ENCODE measurements at places on chromosomes 11 and 22.

GRCh38 chr11:121105481-121106195 lies 4.6 kb downstream of the TECTA start:
- DNase-seq: no peak

DNA sequence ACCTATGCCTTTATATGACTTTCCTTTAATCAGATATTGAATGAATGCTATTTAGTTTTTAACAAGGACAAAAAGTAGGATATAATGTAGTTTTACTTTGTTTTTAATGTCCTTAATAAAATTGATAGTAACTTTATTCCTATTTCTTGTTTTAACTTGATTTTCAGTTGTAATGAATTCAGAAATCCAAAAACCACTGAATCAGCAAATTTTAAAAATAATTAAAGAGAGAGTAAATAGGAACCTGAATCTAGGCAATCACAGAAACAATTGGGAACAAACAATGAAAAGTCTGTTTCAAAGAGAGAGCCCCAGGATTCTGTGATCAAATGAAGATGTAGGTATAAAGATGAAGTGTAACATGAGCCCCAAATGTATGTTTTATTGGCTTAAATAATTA lies 556.0 kb downstream of the LUZP2 start:
- DNase-seq: no peak

- DNase-seq: no peak
These were observed 200.9 kb downstream of the KIF18A start for GRCh38 chr11:27907091-27907490.

DNA sequence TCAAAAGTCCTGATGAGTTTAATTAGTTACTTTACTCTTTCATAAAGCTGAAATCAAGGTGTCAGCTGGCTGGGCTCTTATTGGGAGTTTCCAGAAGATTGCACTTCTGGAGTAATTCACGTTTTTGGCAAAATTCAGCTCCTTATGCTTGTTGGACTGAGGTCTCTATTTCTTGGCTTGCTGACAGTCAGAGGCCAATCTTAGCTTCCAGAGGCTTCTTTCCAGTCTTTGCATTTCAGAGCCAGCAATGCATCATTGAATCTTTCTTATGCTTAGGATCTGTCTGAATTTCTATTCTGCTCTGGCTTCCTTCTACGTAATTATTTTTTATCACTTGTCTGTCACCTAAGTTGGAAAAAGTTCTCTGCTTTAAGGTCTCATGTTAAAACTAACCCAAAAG lies 91.4 kb upstream of the SYN3 start:
- DNase-seq: no peak

DNA sequence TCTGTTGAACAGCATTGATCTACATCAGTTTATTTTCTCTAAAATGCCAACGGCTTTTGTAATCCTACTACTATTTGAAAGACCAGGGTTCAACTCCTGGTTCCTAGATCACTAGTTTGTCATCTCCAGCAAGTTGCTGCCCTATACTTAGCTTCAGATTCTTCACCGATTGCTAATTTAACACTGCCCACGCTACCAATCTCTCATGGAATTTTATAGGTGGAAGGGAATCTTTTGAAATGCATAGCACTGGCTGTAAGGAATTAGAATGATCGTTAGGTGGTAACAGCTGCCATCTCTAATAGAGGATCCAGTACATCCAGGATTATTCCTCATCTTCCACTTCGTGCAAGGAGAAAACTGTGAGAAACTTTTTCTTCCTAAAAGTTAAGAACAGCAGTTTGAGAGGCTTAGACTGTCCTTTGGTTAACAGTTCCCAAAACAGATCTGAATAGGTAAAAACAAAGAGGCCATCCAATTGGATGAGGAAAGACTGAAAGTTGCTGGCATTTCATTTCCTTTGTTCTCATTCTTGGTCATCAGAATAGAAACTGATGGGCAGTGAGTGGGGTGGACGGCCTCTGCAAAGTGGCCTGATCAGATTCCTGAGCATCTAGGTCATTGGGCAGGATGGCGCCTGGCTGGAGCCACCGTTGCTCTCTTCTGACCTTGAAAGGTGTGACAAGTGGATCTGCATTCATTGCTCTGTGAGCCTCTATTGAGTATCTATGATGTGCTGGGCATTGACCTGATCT lies 236.3 kb upstream of the SORL1-AS1 start:
- no peak for DNase-seq

DNA sequence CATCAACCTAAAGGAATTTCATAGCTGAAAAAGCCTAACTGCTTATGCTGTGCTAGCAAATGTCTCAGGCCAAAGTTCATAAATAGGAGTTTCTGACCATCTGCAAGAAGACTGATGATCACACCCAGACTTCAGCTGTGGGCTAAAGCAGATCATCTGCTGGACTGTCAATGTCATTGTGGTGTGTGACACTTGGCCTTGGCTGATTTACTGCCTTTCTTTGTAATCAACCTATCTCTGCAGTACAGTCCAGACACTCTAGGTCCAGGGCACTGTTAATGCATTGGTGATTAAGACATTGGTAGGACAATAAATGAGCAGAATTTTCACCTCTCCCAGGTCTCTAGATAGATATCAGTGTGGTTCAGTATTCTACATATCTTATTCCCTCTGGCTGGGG lies 40.3 kb upstream of the SMCO4 start:
- no peak for DNase-seq

DNA sequence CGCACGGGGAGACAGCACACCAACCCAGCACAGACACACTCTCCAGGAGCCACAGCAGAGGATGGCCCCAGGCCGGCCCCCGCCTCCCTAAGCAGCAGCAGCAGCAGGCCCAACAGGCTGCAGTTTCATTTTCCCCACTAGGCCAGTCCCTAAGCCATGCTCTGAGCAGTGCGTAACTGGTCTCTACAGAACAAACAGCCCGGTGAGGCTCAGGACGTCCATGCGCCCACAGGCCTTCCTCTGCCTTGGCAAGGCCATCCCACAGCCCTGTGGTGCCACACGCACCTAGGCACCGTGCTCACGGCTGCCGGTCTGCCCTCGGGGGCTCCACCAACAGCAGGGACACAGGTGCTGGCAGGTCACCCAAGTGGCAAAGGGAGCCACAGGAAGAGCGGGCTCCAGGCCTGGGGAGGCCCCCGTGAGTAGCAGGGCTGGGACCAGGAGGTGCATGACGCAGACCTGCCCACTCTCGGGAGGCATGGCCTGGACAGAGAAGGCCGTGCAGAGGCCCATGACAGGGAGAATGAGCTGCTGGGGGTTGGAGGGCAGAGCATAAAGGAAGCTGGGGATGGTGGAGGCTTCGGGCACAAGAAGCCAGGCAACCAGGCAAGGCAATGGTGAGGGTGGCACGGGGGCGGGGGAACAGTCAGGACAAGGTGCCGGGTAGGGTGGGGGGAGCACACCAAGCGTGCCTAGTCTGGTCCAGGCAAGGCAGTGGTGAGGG lies 1.4 kb upstream of the MOB2 start:
- DNase-seq: no peak

DNA sequence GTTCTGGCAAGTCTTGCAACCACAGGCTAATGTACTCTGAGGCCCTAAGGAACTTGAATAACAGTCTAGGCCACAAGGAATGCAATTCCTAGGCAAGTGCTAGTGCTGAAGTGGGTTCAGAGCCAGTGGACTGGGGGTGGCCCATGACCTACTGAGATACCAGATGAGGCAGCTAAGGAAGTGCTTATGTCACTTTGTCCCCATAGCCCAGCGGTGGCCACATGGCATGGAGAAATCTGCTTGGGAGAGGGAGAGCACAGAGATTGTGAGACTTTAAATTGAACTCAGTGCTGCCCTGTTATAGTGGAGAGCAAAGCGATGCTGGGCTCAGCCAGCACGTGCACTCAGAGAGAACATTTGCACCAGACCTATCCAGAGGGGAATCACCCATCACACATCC lies 629.5 kb downstream of the JRKL start:
- DNase-seq: no peak

DNA sequence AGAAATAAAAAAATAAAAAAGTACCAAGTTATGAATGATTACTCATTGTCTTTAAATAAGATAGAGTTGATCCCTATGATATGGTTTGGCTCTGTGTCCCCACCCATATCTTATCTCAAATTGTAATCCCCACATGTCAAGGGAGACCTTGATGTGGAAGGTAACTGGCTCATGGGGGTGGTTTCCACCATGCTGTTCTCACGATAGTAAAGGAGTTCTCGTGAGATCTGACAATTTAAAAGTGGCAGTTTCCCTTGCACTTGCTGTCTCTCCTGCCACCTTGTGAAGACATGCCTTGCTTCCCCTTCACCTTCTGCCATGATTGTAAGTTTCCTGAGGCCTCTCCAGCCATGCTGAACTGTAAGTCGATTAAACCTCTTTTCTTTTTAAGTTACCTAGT lies 18.8 kb downstream of the QSER1 start:
- no peak for DNase-seq

DNA sequence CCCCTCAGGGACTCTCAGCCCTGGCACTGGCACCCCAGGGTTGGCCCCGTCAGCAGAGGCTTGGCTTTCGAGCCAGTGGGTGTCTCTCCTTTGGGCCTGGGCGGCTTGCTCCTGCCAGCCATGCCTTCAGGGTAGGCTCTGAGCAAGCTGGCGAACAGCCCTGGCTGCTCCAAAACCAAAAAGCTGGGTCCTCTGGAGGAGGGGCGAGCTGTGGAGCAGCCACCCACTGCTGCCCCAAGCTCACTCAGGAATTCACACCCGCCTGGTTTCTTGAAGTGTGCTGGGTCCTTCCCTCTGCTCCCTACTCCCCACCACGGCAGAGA lies 6.2 kb downstream of the YDJC start:
- no peak for DNase-seq

DNA sequence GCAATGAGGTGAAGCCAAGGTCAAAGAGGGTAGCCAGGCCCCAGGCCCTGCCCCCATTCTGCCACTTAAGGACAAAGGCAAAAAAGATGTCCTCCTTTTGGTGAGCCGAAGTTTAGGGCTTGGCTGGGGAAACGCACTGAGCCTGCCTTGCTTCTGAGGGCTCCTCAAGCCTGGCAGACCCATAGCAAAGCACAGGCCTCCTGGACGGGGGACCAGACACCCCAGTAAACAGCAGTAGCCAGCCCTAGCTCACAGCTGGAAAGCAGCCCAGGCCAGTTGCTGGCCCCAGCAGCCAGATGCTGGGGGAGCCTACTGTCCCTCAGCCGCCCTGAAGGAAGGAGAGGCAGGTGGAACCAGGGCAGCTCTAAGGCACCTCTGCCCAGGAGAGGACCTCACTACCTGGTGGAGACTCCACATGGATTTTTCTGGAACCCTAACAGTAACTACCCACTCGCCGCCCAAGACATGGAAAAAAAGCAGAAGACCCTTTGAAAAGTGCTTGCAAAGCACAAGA lies 3.8 kb upstream of the PYGM start:
- DNase-seq: no peak

DNA sequence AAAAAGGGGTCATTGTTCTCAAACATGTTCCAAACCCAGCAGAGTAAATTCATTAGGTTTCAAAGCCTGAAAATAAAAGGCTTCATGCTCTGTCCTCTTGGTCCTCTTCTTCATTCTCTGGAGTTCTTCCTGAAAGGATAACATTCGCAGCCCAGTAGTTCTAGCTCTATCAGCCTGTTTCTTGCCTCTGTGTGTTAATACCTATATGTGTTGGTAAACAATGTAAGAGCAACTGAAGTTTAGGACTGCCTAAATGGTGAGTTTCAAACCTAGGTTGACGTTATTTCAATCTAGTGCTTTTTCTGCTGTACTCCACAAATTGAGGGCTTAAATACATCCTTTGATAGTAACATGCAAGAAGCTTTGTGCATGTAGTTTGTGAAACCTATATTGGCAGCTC lies 9.4 kb downstream of the AASDHPPT start:
- no peak for DNase-seq

- DNase-seq: no peak
These were observed 476.1 kb downstream of the SOX6 start for GRCh38 chr11:15880291-15880690.

GRCh38 chr11:78800756-78801155 lies 226.1 kb upstream of the NARS2 start:
- no peak for DNase-seq

DNA sequence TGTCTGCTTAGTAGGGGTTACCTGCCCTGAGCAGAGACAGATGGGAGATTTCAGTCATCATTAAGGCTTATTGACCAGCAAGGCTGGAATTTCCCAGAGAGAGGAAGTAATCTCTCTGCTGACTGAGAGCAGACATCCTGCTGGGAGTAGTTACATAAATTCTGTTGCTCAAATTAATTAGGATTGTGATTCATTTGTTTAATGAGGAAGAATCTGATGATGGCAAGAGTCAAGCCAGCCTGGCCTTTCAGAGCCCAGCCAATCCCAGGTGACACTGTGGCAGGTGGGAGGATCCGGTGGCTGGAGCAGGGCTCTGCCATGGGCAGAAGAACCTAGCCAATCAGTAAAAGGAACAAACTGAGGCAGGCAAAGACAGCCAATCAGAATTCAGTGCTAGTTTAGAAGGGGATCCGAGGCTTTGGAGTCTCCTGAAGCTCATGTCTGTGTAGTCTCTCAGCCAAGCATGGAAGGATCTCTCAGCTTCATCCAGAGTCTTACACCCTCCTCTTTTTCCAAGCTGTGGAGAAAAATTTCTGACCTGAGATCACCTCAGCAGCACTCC lies 61.2 kb upstream of the CHST1 start:
- no peak for DNase-seq

GRCh38 chr11:66891851-66892660 lies 35.2 kb downstream of the LRFN4 start:
- peak; percentile 91 for DNase-seq

DNA sequence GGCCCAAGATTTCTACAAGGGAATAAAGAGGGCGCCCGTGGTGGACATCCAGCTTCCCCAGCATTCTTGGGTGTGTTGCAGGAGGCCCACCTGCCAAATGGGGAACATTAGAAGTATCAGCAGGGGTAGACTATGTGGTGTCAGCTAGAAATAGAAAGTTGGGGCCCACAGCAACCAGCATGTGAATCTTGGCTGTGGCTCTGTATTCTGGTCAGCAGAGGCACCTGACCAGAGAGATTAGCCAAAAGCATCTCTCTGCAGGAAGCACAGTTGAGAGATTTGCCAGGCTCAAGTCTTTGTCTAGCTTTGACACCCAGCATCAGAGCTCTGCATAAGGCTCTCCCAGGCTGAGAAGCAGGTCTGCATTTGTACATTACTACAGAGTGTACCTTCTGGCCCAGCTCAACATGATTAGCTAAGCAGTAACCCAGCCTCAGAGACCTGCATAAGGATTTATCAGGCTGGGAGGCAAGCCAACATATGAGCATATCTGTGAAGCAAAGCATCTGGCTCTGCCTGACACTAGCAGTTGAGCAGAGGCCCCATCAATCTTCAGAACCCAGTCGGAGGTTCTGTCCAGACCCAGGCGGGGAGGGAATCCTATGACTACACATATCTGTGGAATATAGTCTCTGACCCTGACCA lies 79.9 kb downstream of the MS4A13 start:
- DNase-seq: no peak

All from GM13977 (cell line).